ENCODE measurements at places on chromosomes 1 and 21.

- no peak for DNase-seq
Observed at GRCh38 chr1:153133743-153134142, 16.9 kb downstream of the SPRR2G start.

DNA sequence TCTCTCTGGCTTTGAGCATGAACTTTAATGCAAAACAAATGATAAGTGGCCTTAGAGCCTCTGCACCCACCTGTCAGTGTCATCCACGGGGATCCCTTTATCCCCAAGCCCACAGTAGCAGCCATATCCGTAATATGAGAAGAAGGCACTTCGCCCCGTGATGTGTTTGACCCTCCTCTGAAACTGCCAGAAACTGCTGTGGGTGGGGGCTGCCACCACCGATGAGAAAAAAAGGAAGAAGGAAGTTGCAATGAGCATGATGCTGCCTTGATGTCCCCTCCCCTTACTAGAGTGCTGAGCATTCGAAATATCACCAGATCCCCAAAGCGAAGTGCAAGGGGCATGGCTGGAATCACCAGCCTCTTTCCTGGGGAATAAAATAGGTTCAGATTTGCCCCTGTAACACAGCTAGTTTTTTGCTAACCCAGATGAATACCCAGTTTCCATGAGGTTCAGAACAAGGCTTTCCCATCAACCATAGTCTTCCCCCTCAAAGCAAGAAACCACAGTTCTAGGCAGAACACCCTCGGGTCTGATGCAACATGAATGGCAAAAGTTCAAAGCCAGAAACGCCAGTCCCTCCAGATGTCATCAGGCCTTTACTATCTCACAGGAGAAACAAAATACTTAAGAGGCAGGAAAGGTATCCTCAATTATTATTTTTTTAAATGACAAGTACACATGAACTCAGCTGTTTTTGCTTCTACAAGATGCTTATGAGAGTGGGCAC lies 10.8 kb upstream of the UBXN10 start:
- peak; percentile 28 for DNase-seq

DNA sequence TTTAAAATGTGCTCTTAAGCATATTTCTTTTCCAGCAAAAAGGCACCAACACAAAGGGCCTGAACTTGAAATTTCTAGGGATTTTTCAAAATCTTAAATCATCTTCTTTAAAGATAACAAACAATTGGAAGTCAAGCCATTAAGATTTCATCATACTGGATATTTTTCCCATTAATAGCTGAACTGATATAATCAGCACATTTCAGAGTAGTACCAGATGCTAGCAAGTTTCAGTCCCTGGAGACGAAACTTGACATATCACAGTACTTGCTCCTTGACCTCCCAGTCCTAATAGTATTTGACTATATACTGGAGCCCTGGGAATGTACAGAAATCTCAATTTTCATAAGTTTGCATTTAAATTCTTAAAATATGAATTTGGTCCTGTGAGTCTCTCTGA lies 10.2 kb upstream of the CDC7 start:
- no peak for DNase-seq

DNA sequence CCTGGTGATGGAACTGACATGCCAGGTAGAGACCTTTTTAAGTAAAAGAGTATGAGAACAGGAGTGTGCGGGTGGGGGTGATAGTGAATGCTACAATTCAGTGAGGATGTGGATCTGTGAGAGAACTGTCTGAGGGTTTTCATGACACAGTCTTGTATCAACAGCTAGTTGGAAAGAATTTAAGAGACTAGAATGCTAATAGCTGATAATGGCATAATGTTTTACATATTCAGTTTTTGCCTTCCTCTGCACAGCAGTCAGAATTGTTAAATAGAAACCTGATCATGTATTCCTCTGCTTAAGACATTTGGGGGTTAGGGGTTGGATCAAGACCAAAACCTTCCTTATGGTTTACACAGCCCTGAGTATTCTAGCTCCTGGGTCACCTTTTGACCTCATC lies 152.8 kb upstream of the ZRANB2 start:
- DNase-seq: no peak

- peak; percentile 18 for DNase-seq
Observed at GRCh38 chr1:22665752-22666151, 12.7 kb downstream of the C1QB start.

GRCh38 chr1:175363031-175363430 lies 170.5 kb upstream of the KIAA0040 start:
- no peak for DNase-seq

- no peak for DNase-seq
Observed at GRCh38 chr1:154793685-154794084, 76.4 kb downstream of the KCNN3 start.

DNA sequence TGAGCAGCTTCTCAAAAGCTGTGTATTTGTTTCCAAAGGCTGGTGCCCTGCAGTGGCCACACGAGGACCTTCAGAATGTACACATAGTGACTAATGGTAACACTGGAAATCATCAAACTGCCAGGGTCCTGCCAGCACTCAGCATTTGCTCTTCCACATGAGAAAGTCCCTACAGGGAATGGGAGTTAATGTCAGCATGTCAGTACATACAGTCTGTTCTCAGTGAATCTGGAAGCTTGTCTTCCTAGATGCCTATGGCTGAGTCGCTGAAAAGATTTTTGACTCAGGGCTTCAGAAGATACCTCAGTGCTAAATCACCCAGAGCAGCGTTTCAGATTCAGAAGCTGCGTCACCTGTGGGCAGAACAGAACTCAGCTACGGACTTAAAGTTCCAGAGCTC lies 108.2 kb downstream of the CDC7 start:
- DNase-seq: no peak

- DNase-seq: no peak
Observed at GRCh38 chr21:45540601-45540970, 1.7 kb downstream of the SLC19A1 start.

DNA sequence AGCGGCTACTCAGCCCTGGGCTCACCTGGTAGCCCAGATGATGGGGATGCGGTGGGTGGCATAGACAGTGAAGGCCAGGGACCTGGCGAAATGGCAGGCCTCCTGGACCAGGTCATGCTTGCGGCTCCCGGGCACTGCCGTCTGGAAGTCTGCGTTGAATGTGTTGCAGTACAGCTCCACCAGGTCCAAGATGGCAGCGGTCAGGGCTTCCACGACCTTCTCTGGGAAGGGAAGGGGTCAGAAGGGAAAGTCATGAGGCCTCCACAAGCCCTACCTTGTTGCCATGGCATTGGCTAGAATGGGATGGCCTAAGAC lies 38.8 kb downstream of the PIK3C2B start:
- no peak for DNase-seq

DNA sequence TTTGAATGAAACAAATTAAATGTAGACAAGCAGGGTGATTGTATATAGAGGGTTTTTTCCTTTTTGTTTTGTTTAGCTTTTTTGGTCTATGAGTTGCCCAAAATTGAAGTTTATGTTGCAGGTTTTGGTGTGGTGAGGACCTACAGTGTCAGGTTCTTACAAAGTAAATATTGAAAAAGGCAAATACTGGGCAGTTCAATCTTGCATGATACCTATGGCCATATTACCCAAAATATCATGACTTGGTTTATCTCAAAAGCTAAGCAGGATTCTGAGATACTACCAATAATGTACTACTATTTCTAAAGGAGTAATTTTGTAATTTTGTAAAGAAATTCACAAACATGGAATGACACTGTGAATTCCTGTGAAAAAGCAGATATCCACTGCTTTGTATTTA lies 1.8 kb downstream of the DNAJB4 start:
- no peak for DNase-seq

DNA sequence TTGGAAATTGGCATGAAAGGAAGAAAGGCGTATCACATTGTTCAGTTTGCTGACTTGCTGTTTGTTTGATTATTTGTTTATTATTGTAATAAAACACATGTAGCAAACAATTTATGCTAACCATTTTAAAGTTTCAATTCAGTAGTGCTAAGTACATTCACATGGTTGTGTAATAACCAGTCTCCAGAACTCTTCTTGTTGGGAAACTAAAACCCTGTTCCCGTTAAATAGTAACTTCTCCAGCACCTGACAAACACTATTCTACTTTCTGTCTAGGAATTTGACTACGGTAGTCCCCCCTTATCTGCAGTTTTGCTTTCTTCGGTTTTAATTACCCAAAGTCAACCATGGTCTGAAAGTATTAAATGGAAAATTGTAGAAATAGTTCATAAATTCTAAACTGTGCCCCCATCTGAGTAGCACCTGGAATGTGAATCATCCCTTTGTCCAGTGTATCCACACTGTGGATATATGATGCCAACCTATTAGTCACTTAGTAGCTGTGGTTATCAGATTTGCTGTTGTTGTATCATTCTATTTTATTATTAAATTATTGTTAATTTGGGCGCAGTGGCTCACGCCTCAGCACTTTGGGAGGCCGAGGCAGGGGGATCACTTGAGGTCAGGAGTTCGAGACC lies 5.5 kb downstream of the MORC3 start:
- DNase-seq: no peak

DNA sequence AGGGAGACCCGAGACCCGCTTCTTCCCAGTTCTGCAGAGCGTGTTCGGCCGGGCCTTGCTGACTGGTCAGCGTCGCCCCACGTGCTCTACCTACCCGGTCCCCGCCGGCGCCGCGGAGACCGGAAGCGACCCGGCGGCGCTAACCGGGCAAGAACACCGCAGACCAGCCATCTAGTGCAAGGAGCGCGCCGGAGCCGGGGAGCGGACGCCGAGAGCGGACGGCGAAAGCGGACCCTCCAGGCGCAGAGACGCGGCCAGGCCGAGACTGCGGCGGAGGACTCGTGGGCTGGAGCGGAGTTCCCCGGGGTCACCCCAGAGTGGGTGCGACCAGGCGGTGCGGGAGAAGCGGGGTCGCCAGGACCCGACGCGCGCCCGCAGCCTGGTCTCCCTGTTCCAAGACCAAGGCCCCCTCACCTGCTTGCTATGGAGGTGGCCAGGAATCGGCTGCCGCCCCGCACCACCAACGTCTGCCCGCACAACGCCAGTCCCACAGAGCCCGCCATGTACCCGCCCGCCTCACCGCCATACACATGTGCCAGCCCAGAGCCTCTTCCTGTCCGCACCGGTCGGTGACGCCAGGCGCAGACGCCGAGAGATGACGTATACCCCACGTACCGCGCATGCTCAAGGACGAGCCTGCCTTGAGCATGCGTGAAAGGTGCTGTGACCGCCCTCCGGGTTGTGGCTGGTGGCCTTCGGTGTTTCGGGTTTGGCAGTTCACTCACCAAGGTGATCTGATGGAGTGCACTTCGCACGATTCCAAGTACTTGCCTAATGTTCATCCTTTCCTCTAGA lies at the start of gene WDR4:
Gene WDR4 (minus strand): TSS at position 547 of the 795 bp plus-strand sequence. CDS start 44 bp downstream, at position 503.
- peak; percentile 97 for DNase-seq

- no peak for DNase-seq
Observed at GRCh38 chr1:52191395-52191965, 49.6 kb downstream of the ZFYVE9 start.

DNA sequence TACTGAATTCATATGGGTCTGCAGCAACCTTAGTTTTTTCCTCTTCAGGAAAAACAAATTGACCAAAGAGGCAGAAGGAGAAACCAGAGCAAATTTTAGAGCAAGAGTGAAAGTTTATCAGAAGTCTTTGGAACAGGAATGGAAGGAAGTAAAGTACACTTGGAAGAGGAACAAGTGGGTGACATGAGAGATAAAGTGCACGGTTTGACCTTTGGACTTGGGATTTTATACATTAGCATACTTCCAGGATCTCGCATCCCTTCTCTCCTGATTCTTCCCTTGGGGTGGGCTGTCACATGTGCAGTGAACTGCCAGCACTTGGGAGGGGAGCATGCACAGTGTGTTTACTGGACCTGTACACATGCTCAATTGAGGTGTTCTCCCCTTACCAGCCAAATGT lies 754.8 kb upstream of the ADAMTS5 start:
- no peak for DNase-seq

DNA sequence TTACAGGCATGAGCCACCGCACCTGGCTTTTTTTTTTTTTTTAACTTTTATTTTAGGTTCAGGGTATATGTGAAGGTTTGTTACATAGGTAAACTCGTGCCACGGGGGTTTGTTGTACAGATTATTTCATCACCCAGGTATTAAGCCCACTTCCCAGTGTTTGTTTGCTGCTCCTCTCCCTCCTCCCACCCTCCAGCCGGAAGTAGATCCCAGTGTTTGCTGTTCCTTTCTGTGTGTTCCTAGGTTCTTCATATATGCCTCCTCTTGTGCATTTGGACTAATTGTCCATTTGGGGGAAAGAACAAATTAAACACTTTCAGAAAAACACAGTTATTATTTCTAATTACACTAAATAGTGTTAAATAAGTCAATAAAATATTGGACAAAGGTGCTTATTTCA lies 1.1 kb upstream of the SLC2A7 start:
- no peak for DNase-seq

DNA sequence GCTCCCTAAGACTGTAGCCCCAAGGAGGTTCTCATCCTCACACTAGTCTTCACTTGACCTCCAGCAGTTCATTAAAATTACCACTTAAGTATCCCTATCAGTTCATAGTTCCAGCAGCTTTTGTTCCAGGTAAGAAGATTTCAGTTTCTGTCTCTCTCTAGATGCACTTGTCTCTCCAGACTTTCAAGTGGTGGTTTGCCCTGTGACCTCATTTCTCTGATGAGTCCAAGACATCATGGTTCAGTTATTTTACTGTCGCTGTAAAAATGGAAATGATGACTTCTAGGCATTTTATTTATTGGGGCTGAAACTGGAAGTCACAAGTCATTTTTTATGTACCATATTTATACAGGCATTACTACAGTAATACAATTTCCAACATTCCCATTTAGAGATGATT lies 17.9 kb upstream of the RGS18 start:
- DNase-seq: no peak

DNA sequence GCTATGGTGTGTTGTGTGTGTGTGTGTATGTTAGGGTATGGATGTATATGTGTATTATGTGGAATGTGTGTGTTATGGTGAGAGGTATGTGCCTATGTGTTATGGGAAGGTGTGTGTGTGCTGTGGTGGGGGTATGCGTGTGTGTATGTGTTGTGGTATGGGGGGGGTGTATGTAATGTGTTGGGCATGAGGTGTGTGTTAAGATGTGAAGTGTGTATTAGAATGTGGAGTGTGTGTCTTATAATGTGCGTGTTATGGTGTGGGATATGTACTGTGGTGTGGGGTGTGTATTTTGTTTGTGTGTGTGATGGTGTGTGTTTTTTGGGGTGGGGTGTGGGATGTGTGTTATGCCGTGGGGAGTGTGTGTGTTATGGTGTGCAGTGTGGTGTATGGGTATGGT lies 242.5 kb downstream of the RHOU start:
- DNase-seq: no peak

DNA sequence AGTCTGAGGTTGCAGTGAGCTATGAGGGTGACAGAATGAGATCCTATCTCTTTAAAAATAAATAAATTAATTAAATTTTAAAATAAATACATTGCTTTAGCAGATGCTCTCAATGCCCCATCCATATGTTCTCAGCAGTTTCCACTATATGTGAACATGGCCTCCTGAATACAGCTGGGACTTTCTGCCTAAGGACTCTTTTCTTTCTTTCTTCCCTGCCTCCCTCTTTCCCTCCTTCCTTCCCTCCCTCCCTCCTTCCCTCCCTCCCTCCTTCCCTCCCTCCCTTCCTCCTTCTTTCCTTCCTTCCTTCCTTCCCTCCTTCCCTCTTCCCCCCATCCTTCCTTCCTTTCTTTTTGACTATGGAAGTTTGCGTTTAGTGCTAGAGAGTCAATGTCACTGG lies 10.2 kb upstream of the GRIK1 start:
- DNase-seq: no peak

GRCh38 chr1:32208891-32209328 lies at the start of gene DCDC2B:
Gene DCDC2B (plus strand): TSS chr1:32209089. CDS start chr1:32209094, 5 bp downstream.
- DNase-seq: no peak
